Non-pigmented ciliary epithelial cell (primary cell): ENCODE measurements at places on chromosomes 7 and 10.
A peak's percentile ranks its signal among the peaks of the same experiment; 100 is the strongest.

DNA sequence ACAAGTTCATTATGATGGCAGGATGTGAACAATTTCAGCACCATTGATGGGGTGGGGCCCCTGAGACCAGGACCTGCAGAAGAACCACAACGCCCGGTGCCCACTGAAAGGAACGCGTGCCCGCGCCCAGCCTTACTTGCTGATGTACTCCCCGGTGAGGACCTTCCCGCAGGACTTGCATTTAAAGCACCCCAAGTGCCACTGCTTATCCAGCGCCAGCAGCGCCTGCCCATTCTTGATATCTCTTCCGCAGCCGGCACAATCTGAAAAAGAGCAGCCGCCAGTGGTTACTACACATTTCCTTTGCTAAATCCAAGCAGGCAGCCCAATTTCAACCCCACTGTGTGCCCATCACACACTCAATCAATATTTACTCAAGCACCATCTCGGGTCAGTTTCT lies 110.6 kb downstream of the ABLIM1 start:
- DNase-seq: no peak

DNA sequence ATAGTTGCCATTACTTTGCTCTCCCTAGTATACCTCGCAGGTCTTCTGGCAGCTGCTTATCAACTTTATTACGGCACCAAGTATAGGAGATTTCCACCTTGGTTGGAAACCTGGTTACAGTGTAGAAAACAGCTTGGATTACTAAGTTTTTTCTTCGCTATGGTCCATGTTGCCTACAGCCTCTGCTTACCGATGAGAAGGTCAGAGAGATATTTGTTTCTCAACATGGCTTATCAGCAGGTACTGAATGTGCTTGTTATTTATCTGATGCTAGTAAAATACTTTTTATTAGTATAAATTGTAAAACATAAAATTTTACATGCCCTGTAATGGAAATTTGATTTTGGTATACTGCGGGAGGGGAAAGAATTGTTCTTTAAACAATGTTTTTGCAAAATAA lies 15.7 kb downstream of the STEAP2 start:
- DNase-seq: no peak

- no peak for DNase-seq
These were observed 66.1 kb upstream of the KAT6B start for GRCh38 chr10:74760086-74760979.

GRCh38 chr10:14405076-14406065 lies 74.6 kb upstream of the FRMD4A start:
- peak; percentile 87 for DNase-seq

GRCh38 chr7:104979167-104979841 lies 34.7 kb upstream of the KMT2E start:
- DNase-seq: no peak

DNA sequence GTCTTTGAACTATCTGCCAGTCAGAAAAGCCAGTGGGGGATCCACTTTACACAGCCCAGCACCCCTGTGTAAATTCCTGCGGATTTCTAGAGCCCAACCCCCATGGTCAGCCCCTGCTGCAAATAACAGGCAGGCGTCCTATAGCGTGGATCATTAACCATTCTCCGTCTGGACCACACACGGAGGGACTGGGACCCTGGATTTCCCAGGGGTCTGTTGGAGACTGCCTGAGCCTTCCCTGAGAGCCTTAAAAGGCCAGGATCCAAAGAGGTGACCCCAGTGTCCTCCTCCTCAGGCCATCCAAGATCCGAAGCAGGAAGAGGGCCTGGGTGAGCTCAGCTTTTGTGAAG lies 11.2 kb upstream of the GRID1 start:
- DNase-seq: no peak

DNA sequence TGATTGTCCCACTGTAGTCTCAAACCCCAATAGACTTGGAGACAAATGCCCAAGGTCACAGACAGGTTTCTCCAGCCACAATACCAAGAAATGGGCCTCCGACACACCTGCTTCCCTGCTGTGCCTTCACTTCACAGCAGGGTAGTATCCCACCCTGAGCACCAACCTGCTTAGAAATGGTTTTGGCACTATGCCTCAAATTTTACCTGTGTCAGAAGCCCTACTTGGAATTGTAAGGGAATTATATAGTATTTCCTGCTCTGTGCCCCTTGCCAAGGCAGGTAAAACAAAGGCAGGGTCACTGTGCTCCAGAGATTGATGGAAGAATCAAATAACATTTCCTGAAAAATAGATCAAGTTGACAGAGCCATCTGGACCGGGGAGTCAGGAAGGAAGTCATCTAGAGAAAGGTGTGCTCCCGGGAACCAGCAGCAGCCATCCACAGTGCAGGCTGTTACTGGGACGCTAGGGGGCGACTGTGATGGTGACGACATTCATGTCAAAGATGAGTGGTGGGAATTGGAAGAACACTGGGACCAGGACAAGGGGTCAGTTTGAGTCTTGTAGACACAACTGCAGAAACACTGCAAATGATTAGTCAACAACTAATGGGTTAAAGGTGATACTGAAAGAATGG lies 117.8 kb upstream of the AKR1E2 start:
- DNase-seq: no peak
